Osteoblast (primary cell): ENCODE measurements at places on chromosomes 12 and 14.

GRCh38 chr14:101721111-101721510, 40.4 kb upstream of the PPP2R5C start:
- DNase-seq: no peak
- no peaks in the 10 kb centered on the region for H3K36me3 ChIP-seq
- H3K27ac ChIP-seq: no peak overlapping the region

DNA sequence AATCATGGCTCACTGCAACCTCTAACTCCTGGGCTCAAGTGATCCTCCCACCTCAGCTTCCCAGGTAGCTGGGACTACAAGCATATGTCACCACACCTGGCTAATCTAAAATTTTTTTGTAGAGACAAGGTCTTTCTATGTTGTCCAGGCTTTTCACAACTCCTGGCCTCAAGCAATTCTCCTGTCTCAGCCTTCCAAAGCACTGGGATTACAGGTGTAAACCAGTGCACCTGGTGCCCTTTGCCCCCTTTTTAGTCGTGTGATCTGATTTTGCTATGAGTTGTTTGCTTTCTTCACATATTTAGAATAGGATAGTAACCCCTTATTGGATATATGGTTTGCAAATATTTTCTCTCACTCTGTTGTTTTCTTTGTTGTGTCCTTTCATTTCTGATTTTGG, 1.7 kb upstream of the RAD52 start:
- peaks cover 32% of the 10 kb centered on the region for H3K4me1 ChIP-seq
- H3K4me3 ChIP-seq: no peak overlapping the region
- no peak for DNase-seq
- H3K27ac ChIP-seq: no peak overlapping the region

DNA sequence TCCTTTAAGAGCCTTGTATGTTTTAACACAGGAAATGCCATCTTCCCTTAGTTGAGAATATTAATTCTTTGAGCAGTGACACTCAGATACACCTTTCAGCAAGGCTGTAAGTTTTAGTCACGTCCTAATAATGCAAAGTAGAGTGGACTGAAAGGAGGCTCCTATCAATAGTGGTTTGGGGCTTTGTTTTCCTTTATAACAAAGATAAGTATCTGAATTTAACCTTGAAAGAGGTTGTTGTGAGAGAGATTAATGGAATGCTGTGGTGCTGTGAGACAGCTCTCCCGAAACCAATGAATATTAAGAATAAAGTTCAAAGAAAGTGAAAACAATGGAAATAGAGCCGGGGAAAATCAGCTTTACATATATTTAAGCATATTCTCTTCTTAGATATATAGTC, 259.6 kb downstream of the ERC1 start:
- H3K4me3 ChIP-seq: no peak overlapping the region
- H3K27me3 ChIP-seq: no peaks in the 10 kb centered on the region
- DNase-seq: no peak

DNA sequence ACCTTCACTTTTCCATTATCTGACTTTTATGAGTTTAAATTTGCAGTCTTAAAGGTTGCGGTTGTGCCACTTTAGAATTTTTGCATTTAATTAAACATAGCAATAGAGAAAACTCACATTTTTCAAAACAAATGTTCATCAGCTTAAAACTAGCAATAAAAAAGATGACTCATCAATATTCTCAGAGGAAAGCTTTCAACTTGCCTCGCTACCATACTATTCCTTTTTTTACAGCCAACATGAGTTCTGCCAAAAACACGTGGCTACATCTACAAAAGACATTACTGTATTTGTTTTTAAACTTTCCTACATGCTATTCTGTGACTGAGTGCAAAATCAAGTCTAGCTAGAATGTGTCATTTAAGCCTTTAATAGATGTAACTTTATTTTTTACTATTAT, 497.1 kb downstream of the RPS29 start:
- H3K4me3 ChIP-seq: no peak overlapping the region
- DNase-seq: no peak
- no peaks in the 10 kb centered on the region for H3K4me1 ChIP-seq
- no peak overlapping the region for H3K27ac ChIP-seq

DNA sequence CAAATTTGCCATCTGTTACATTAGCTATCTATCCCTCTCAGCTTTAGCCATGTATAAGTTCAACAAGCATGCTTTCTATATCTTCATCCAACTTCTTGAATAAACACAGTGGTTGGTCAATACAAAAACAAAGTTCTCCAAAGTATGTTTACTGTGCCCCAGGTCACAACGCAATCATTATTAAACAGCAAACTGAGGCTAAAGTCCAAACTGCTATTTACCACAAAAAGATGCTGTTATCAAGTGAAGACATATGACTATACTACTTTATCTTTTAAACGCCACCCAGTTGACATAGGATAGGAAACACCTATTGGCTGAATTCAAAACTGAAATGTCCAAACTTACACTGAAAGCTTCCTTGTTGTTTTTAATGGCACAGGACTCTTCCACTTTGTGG, 11.7 kb downstream of the ZCCHC8 start:
- H3K27ac ChIP-seq: no peak overlapping the region
- H3K27me3 ChIP-seq: no peaks in the 10 kb centered on the region
- H3K4me3 ChIP-seq: no peak overlapping the region
- H3K36me3 ChIP-seq: peaks cover 55% of the 10 kb centered on the region
- no peak for DNase-seq

- H3K36me3 ChIP-seq: no peaks in the 10 kb centered on the region
- no peaks in the 10 kb centered on the region for H3K27me3 ChIP-seq
- no peak overlapping the region for H3K4me3 ChIP-seq
- no peak overlapping the region for H3K27ac ChIP-seq
- peaks cover 3% of the 10 kb centered on the region for H3K4me1 ChIP-seq
Measured at GRCh38 chr14:67566908-67567307, 33.2 kb downstream of the PIGH start.

DNA sequence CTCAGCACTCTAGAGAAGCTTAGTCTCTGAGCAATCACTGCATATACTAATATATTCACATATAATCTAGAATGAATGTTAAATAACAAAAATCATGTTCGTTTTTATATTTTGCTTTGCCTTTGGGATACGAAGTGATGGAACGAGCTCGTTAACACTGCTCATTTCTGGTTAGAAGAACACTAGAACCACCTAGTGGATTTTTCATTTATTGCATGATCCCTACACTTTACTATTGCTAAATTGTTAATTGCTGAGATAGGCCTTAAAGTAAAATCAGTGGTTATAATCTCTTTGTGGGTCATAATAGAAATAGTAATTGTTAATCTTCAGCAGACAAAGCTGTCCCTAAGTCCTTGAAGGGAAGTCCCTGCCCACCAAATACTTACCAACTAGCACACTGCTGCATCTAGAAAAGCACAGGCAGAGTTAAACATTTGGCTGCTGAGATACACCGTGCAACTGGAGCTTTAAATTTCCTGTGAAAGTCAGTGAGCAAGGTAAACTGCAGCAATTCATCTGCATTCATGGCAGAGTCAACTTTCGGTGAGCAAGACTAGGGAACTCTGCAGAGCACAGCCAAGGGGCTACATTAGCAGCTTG, 353.7 kb downstream of the APAF1 start:
- no peaks in the 10 kb centered on the region for H3K4me1 ChIP-seq
- H3K27ac ChIP-seq: no peak overlapping the region
- H3K4me3 ChIP-seq: no peak overlapping the region
- no peaks in the 10 kb centered on the region for H3K27me3 ChIP-seq
- peak; percentile 81 for DNase-seq
- no peaks in the 10 kb centered on the region for H3K36me3 ChIP-seq

GRCh38 chr12:19451196-19451595, 11.9 kb downstream of the AEBP2 start:
- H3K36me3 ChIP-seq: no peaks in the 10 kb centered on the region
- no peak overlapping the region for H3K4me3 ChIP-seq
- no peak overlapping the region for H3K27ac ChIP-seq

GRCh38 chr12:52837413-52837741, 3.3 kb upstream of the KRT79 start:
- peak; percentile 98 for DNase-seq
- H3K27me3 ChIP-seq: no peaks in the 10 kb centered on the region
- peak overlapping the region; percentile 72 for H3K27ac ChIP-seq
- H3K4me3 ChIP-seq: no peak overlapping the region
- peaks cover 28% of the 10 kb centered on the region for H3K4me1 ChIP-seq
- no peaks in the 10 kb centered on the region for H3K36me3 ChIP-seq

GRCh38 chr12:124394462-124395128, 99.7 kb downstream of the RFLNA start:
- peaks cover 26% of the 10 kb centered on the region for H3K36me3 ChIP-seq
- H3K4me1 ChIP-seq: peaks cover 42% of the 10 kb centered on the region
- DNase-seq: no peak
- no peaks in the 10 kb centered on the region for H3K27me3 ChIP-seq
- no peak overlapping the region for H3K27ac ChIP-seq

- H3K4me1 ChIP-seq: no peaks in the 10 kb centered on the region
- H3K4me3 ChIP-seq: no peak overlapping the region
- no peaks in the 10 kb centered on the region for H3K36me3 ChIP-seq
- no peak for DNase-seq
- peaks cover 2% of the 10 kb centered on the region for H3K27me3 ChIP-seq
- H3K27ac ChIP-seq: no peak overlapping the region
Measured at GRCh38 chr14:101233021-101233366, 328.3 kb upstream of the DIO3 start.

DNA sequence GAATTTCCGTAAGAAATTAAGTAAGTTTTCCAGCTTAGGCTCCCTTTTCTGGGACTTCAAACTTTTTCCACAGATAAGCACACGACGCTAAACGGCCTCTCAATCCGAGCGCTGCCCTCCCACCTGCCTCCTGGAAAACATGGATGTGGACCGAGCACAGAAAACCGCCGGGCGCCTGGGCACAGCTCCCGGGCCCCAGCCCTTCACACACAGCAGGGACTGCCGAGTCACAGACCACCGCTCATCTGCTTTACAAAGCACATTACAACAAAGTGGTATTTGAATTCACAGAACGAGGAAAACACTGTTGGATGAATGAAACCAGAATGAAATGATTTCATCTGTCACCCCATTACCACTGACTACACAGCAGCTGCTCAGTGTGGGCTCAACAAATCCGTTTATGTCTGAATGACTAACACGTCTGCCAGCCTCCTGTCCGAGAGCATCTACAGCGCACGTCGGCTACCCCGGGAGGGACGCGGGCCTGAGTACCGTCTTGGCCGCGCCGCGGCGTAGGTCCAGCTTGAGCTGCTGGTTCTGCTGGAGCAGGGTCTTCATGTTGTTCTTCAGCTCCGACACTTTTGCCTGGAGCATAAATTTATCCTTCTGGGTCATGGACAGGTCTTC, 13.1 kb upstream of the ANKLE2 start:
- no peaks in the 10 kb centered on the region for H3K4me1 ChIP-seq
- peak; percentile 78 for DNase-seq
- H3K27ac ChIP-seq: no peak overlapping the region
- H3K36me3 ChIP-seq: peaks cover 88% of the 10 kb centered on the region

DNA sequence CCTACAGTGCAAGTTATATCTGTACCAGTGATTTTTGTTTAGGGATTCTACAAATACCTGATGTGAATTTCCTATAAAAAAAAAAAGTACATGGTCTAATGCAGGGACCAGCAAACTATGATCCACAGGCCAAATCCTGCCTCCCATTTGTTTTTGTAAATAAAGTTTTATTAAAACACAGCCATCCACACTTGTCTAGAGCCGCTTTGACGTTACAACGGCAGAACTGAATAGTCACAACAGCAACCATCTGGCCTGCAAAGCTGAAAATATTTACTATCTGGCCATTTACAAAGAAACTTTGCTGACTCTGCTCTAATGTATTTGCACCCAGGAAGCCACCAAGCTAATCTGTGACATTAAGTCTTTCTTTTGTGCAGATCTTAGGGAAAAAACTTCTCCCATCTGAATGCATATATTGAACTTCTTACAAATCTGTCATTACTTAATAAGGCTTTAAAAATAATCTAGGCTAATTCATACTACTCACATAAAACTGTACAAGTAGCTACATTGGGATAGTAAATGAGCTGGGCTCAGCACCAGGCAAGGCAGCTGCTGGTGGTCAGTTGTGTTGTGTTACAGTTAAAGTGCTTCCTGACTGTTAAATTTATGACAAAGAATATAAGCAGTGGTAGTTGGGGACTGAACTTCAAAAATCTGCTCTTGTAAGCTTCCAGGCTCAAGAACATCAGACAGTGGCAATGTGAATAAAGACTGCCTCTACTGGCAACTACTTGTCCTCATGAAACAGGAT, 303.3 kb downstream of the MED13L start:
- peaks cover 42% of the 10 kb centered on the region for H3K36me3 ChIP-seq
- no peaks in the 10 kb centered on the region for H3K4me1 ChIP-seq
- no peak overlapping the region for H3K27ac ChIP-seq
- no peak for DNase-seq
- H3K27me3 ChIP-seq: no peaks in the 10 kb centered on the region

DNA sequence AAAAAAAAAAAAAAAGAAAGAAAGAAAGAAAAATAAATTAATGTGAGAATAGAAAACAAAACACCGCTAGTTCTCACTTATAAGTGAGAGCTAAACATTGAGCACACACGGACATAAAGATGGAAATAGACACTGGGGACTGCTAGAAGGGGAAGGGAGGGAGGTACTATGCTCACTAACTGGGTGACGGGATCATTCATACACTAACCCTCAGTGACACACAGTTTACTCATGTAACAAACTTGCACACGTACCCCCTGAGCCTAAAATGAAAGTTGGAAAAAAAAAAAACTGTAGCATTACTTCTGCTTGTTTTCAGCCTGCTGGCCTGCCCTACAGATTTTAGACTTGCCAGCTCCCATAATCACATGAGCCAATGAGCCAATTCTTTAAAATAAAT, 10.5 kb upstream of the PRMT5 start:
- DNase-seq: peak; percentile 84
- H3K27me3 ChIP-seq: no peaks in the 10 kb centered on the region
- H3K27ac ChIP-seq: peak overlapping the region; percentile 56
- H3K4me1 ChIP-seq: no peaks in the 10 kb centered on the region
- no peaks in the 10 kb centered on the region for H3K36me3 ChIP-seq

- no peak overlapping the region for H3K27ac ChIP-seq
- no peaks in the 10 kb centered on the region for H3K36me3 ChIP-seq
- DNase-seq: no peak
- H3K4me1 ChIP-seq: no peaks in the 10 kb centered on the region
Measured at GRCh38 chr12:20232931-20233675, 135.2 kb upstream of the PDE3A start.

DNA sequence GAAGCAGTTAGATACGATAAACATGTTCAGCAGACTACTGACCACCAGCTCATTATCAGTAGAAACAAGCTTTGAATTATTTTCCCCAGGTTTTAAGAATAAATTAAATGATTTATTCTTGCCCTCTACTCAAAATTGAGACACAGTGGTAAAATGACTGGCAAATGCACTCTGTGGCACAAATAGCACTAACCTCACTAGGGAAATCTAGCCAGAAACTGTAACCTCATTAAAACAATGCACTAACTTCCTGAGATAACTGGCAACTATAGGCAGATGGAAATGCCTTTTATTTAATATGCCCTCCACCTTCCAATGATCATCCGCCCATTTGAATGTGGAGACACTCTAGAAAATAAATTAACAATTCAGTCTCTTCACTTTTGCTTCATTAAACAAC, 33.2 kb downstream of the CPNE8 start:
- H3K27me3 ChIP-seq: no peaks in the 10 kb centered on the region
- no peaks in the 10 kb centered on the region for H3K36me3 ChIP-seq
- DNase-seq: no peak
- no peak overlapping the region for H3K4me3 ChIP-seq
- H3K4me1 ChIP-seq: peaks cover 3% of the 10 kb centered on the region
